ENCODE measurements at places on chromosomes 2 and 18. TPM values are rescaled to one million over a fixed set of nuclear protein-coding genes. Genes with fewer than 3 reads are reported as not detected.

The NFATC1 gene
- total RNA-seq: 113 TPM

The FBXO48 gene
- 0.44 TPM for total RNA-seq

The CNGA3 gene
- not detected for total RNA-seq

The PXDN gene
- total RNA-seq: 0.47 TPM

The KLHL41 gene
- total RNA-seq: not detected

The C2orf15 gene
- total RNA-seq: 2.8 TPM

The INPP5D gene
- total RNA-seq: 154 TPM

The EGR4 gene
- total RNA-seq: 0.14 TPM

The FHOD3 gene
- not detected for total RNA-seq

The CFAP65 gene
- not detected for total RNA-seq

The SERPINB2 gene
- 0.25 TPM for total RNA-seq

The PROKR1 gene
- not detected for total RNA-seq

The SH3BP4 gene
- 0.59 TPM for total RNA-seq

The KCNK3 gene
- not detected for total RNA-seq

The POU3F3 gene
- not detected for total RNA-seq

The LOXHD1 gene
- not detected for total RNA-seq

The MOCOS gene
- total RNA-seq: not detected

The PTPRN gene
- not detected for total RNA-seq

The RPL31 gene
- total RNA-seq: 2,901 TPM

The UPP2 gene
- not detected for total RNA-seq

The IL37 gene
- total RNA-seq: not detected

The UCN gene
- total RNA-seq: 2.3 TPM

The MERTK gene
- total RNA-seq: 0.08 TPM

The SERPINB7 gene
- not detected for total RNA-seq

The FAM210A gene
- total RNA-seq: 3.5 TPM

The MAL gene
- 102 TPM for total RNA-seq

The UGT1A9 gene
- not detected for total RNA-seq

The MYO7B gene
- total RNA-seq: 0.14 TPM

The EHD3 gene
- total RNA-seq: 1.7 TPM

The ADD2 gene
- total RNA-seq: 4.4 TPM

The SPTBN1 gene
- 166 TPM for total RNA-seq

The DPP4 gene
- total RNA-seq: 15.5 TPM

The ST6GAL2 gene
- total RNA-seq: not detected

The TUBA3E gene
- not detected for total RNA-seq

The KANSL3 gene
- 54.4 TPM for total RNA-seq

The NAT8 gene
- total RNA-seq: not detected

The ALLC gene
- total RNA-seq: not detected

The IHH gene
- total RNA-seq: not detected

The IL18R1 gene
- total RNA-seq: 7.6 TPM

The DSG4 gene
- total RNA-seq: not detected

The LMAN2L gene
- total RNA-seq: 1.1 TPM
